ENCODE measurements at places on chromosomes 16 and 17.

DNA sequence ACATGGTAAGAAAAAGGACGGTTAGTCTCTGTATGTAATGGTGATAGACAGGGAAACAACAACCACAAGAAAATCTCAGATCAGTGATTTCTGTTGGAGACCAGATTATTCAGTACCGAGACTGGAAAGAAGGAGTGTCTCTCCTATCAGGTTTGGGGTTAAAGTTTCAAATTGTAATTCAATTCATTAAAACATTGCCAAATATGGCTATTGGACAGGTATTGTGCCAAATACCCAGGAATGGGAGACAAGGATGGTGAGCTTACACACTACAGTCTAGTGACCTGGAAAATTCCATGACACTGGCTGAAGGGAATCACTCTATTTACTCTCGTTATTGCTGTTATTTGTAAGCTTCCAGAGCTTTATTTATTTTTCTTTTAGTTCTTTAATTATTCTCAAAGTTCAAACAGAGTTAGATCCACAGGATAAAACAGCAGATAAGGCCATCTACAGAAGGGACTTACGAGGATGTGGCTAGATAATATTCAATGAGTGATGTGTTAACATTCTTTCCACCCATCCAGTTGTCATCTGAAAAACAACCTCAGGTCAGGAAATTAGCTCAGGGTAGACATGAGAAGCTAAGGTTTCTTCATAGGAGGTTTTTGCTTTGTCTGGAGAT lies 25.1 kb upstream of the MMD start:
- no peak for DNase-seq

DNA sequence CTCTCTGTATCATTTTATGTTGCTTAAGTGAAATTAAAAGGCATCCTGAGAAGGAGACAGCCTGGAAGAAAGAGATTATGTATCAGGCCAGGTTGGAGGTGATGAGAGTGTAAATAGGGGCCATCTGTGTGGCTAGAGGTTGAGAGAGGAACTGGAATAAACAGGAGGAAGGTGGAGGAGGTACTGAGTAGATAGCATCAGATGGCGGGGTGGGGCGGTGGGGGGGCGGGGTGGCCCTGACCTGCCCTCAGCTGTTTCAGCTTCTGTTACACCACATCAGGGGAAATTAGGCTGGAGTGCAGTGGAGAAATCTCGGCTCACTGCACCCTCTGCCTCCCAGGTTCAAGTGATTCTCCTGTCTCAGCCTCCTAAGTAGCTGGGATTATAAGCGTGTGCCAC lies 6.9 kb upstream of the KCNG4 start:
- no peak for DNase-seq

DNA sequence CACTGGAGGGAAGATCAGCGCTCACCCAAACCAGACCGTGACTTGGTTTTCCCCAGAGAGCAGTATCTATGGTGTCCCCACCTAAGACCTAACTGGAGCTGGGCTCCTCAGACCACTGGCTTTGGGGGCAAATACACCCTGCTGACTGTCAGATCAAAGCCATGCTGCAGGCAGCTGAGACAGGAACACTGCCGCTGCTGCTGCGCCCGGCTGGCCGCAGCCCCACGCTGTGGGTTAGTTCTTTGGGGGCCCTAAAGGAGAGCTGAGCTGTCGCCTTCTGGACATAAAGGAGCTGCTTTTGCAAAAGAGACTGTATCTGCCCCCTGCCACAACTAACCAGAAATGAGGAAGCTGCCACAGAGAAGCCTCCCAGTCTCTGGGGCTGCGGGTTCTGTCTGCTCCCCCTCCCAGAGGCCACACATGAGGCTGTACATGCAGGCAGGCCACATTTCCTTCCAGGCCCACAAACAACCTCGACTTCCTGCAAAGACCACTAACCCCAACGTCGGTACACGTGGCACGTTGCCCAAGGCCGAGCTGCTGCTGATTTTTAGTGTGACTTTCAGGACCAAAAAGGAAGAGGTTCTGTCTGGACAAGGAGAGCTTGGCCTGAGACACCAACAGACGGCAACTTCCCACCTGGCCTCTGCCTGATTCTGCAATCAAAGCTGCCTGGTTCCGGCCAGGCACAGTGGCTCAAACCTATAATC lies 18.2 kb upstream of the ABR start:
- DNase-seq = no peak

DNA sequence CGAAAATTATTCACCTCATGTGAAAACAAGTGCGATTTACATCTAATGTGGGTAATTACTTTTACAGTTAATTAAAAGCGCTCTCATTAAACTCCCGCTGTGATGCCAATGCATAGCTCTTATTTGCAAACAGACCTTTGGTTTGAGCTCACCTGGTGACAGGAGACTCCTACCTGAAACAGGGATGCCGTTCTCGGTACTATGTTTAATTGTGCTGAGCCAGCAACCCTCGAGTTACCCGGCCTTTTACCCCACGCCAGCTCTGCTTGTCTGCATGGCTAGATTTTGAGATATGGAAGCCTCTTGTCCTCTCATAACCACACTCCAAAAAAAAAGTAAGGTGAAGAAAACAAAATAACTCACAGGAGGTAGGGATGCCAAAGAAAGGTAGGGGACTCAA lies 690.4 kb upstream of the RBFOX1 start:
- DNase-seq = no peak

GRCh38 chr17:76008208-76008607 lies 7.6 kb downstream of the CDK3 start:
- no peak for DNase-seq

- DNase-seq = no peak
These were observed 18.1 kb upstream of the ARL2BP start for GRCh38 chr16:57226701-57227621.

- no peak for DNase-seq
These were observed 97.3 kb downstream of the SDK2 start for GRCh38 chr17:73546770-73547536.

- no peak for DNase-seq
These were observed 19.8 kb downstream of the MNT start for GRCh38 chr17:2380950-2381649.

DNA sequence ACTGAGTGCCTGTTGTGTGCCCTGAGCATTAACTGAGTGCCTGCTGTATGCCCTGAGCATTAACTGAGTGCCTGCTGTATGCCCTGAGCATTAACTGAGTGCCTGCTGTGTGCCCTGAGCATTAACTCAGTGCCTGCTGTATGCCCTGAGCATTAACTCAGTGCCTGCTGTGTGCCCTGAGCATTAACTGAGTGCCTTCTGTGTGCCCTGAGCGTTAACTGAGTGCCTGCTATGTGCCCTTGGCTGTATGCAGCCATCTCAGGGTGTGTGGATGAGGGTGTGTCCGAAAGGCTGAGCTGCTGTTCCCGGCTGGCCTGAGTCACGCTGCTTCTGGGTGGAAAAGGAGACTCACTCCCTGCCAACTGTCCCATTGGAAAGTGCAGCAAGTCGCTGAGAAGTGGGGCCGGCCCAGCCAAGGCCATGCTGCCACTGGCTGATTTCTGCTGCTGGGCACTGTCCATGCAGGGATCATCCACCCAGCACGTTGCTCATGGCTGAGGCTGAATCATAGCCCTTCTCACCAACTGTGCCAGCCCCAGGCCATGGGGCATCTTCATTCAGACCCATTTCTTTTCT lies 113.8 kb downstream of the OR1D5 start:
- DNase-seq = no peak

- DNase-seq = no peak
These were observed 696.9 kb downstream of the WWOX start for GRCh38 chr16:78796221-78796866.

DNA sequence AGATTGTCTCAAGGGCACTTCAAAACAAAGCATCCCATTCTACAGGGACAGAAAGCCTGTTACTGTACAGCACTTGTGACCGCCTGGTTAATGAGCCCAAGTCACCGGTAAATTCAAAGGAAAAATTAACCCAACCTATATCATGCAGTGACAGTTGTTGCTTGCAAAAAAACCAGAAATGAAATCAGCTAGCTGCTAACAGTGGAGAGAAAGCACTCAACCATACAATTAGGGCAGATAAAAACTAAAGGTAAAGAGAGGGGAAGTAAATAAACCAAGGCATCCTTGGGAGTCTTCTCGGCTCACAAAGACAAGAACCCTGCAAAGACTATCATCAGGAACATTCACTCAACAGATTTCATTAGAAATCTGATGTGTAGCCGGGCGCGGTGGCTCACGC lies 5.9 kb downstream of the RETREG3 start:
- DNase-seq = no peak

DNA sequence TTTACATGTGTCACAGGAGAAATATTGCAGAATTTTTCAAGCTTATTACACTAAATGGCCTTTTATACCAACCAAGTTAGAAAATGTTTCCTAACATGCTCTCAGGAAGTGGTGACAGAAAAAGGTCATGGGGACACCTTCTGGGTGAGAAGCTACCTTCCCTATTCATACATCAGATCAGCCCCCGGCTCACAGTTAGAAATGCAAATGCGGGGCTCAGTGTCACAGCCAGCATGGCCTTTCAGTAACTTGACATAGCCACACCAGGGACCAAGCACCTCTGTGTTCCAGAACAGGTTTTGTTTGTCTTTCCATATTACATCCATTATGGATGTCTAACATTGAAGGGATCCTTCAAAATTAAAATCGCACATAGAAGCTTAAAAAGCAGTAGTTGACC lies 59.5 kb downstream of the CHD9NB start:
- DNase-seq = no peak

GRCh38 chr17:59826706-59827453 lies 65.9 kb downstream of the TUBD1 start:
- DNase-seq = no peak

DNA sequence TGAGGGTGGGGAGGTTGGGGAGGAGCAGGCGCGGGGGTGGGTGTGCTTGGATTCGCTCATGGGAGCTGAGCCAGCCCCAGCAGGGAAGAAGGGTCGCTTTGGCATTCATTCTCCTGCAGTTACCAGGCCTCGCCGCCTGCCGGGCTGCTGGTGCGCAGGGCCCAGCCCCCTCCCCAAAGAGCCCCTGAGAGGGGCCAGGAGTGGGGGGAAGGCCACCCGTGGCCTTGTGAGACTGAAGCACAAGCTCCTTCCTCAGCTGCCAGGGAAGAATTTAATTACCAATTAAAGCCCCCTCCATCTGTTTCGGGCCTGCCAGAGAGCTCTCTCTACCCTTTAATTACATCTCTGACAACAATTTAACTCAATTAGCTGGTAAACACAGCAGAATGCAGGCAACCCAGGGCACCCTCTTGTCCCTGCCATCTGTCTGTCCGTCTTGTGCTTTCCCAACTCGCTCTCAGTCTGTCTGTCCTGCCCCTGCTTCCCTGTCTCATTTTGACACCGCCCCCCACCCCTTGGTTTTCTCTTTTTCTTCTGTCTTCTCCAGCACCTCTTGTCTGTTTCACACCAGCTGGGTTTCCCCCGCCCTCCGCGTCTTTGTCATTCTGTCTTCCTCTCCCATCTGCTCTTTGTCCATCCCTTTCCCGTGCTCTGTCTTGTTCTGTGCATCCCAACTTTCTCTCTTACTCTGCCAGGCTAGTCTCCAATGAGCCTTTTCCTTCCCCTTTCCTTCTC lies 32.7 kb downstream of the CDK5RAP3 start:
- no peak for DNase-seq

DNA sequence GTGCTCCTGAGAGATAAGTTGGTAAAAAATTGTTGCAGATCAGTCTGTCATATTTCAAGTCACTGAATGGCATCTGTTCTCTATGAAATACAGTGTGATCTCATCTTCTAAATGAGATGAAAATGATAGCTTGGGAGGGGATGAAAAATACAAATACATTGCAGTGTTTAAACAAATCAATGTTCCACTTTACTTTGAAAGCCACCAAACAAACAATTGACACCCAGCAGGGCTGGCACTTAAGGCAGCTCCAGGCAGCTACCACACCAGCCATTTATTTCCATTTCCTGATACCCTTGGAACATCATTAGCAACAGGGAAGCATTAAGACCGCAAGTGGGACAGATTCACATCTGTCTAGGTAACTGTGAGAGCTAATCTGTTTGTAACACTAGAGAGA lies 827.6 kb upstream of the KIF2B start:
- DNase-seq = no peak

DNA sequence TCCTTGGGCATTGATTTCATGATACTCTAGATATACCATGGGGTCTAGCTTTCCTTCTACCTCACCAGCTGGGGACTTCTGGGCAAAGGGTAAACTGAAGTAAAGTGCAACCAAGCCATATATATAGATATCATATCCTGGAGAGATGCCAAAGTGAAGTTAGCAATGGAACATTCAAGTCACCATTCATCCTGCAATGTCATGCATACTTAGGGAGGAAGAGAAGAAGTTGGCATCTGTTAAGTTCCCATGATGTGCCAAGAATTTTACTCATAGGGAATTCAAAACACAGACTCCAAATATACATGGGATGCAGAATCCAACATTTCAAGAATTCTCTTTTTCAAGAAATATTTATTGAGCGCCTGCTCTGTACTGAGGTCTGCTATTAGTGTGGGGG lies 399.8 kb downstream of the HS3ST4 start:
- no peak for DNase-seq

DNA sequence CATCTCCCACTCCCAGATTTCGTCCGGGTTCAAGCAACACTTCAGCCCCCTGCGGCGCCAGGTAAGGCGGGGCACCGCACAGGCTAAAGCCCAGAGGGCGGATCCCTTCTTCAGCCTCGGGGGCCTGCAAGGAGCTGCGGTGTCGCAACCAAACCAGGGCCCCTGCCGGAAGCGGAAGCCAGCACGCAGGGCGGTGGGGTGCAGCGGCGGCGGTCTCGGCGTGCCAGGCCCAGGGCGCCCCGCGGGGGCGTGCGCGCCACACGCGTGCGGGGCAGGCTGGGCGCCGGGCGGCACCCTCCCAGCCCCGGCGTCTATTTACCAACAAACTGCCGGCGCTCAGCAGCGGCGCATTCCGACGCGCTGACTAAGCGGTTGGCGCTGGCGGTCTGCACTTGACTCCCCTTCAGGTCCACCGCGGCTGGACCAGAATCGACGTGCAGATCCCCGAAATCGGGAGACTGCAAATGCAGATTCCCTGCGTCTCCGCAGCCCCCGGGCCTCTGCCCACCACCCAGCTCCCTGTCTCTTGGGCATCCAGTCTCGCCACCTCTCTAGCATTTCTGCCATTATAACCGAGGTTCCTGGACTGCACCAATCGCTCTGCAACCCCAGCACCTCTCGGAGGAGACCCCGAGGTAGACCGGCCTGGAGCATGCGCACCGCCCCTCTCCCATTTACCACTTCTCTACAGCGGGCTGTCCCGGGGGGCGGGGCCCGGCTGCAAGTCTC lies 421 bp upstream of the DLX4 start:
- DNase-seq = peak; percentile 5

DNA sequence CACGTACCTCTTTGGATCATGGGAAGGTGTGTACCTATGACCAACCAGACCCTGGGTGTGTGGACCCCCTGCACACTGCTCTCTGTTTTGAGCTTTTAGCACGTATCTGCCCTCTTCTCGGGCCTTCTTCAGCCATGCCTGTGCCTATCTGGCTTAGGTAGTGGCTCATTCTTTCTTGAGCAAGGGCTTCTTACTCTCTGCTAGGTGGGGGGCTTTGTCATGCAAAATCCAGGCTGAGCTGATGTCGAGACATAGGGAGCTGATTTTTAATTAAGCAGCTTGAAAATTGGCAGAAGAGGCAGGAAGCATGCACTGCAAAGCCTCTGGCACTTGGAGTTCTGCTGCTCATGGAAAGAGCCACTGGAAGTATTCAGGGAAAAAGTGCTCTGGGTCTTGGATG lies 181.6 kb upstream of the IRX6 start:
- no peak for DNase-seq

- DNase-seq = no peak
These were observed 258.6 kb downstream of the PMP22 start for GRCh38 chr17:15006421-15007128.
